ENCODE measurements at places on chromosomes 11 and 22.
A peak's percentile ranks its signal among the peaks of the same experiment; 100 is the strongest.

DNA sequence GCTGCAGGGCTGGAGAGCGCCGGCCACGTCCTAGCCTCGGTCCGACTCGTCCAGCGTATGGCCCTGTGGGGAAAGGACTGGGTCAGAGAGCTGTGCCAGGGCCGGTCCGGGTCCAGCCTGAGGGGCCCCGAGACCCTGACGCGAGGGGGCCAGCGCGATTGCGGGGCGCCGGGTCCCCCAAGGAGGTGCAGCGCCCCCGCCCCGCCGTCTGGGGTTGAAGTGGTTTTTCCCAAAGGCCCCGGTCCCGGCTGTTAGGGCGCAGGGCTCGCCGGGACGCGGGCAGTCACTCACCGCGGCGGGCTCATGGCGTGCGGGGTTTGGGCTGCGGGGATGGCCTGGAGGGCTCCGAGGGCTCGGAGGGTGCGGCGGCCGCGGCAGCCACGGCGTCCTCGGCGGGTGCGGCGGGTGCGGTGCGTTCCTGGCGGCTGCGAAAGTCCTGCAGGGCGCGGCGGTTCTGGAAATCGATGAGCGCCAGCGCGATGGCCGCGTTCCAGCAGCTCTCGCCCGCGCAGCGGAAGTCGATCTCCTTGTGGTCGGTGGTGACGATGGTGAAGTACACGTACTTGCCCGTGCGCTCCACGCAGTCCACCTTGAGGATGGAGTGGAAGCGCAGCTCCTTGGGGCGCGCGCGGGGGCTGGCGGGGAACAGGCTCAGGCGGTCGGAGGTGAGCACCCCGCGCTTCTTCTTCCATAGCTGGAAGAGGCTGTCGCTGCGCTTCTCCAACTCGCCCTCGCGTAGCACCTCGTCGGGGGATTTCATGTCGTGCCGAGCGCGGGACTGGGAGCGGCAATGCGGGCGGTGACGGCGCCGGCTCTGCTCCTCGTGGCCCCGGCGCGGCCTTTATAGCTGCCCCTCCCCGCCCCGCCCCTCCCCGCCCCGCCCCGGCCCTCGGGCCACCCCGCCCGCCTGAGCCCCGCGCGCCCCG is at the start of gene PHLDA2:
PHLDA2 (minus strand) TSS at position 816 of the 926 bp plus-strand sequence; CDS start at position 760, 56 bp downstream.
- peak; percentile 87 for DNase-seq

DNA sequence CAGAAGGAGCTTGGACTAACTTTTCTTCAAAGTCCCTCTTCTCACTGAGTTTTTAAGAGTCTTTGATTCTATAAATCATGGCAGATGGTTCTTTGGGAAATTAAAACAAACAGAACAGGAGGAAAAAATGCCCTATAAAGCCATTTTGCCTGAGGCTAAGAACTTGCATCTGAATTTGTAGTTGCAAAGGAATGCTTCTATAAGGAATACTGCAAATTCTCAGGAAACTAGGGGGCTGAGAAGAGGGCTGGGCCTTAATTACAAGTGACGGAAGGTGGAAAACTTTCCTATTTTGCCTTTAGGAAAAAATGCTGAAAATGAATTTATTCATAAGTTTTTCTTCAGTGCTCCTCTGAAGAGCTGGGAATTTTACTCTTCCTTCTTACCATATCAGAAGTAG is 90.0 kb upstream of the NARS2 start:
- peak; percentile 13 for DNase-seq

DNA sequence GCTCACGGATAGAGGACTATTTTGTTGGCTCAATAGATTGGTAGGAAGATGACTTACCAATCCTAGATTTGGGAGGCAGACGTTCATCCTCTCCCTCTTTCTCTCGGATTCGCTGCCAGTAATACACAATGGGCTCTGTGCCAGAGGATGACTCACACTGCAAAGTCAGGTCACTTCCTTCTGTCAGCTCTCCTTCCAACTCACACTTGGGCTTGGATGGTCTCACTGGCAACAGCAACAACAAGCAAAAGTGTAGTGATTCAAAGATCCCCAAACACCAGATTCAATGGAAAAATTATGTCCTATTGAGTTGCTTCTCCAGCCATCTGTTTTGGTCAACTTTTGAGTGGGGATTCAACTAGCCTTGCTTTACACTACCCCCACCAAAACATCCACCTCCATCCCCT is 21.7 kb upstream of the HSPA8 start:
- peak; percentile 96 for DNase-seq

- DNase-seq, result peak; percentile 77
Observed at GRCh38 chr11:61954851-61955421, 4.8 kb downstream of the BEST1 start.

DNA sequence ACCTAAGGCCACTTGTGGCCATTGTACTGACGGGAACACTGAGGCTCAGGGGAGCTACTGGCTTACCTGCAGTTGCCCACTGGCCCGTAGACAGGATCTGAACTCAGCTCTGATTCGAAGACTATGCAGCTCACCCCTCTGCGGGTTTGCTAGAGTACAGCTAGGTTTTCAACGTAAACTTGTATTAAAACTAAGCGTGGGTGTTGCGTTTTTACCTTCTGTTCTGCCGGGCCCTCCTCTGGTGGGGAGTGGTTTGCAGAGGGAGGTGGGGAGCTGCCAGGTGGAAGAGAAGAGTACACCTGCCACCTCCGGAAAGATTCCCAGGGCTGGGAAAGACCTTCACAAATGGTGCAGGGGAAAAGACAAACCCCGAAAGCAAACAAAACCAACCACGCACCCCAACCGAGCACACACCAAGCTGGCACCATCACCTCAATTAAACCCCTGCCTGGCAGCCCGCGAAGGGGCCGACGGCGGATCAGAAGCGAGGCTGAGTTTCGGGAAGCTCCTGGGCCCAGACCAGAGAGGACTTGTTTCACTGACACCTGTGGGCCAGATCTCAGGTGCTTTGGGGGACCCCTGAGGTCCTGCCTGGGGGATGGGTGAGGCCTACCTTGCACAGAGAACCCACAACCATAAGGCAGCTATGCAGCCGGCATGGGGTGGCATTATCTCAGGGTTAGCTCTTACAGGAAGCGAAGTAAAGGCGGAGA is 37.7 kb downstream of the SHISAL1 start:
- DNase-seq, result no peak

GRCh38 chr11:73221451-73221850 is 3.4 kb downstream of the P2RY2 start:
- no peak for DNase-seq

GRCh38 chr11:107232451-107232850 is 214.2 kb upstream of the GUCY1A2 start:
- no peak for DNase-seq

DNA sequence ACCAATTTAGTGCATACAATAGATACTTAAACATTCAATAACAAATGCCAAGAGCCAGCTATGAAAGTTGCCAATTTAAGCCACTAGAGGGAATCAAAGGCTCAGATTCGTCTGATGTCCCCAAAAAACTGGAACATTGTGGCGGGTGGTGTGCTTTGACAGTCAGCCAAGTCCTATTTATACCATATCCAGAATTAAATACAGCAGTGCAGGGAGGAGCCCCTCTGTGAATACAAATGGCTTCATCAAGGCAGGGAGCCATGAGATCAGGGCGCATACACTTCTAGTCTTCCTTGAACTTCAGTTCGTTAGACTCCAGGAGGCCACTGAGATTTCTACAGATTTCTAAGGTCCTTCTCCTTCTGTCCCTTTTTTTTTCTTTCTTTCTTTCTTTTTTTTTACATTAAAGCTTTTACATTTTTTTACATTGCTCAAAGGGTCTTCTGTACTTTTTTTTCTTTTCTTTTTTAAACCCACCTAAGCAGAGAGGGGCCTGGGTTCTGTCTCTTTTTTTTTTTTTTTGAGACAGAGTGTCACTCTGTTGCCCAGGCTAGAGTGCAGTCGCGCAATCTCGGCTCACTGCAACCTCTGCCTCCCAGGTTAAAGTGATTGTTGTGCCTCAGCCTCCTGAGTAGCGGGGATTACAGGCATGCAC is 41.5 kb upstream of the HSPA8 start:
- DNase-seq, result peak; percentile 72

GRCh38 chr11:131471976-131472375 is 101.6 kb downstream of the NTM start:
- DNase-seq, result no peak

GRCh38 chr11:96221244-96222070 is 121.5 kb downstream of the MAML2 start:
- no peak for DNase-seq

DNA sequence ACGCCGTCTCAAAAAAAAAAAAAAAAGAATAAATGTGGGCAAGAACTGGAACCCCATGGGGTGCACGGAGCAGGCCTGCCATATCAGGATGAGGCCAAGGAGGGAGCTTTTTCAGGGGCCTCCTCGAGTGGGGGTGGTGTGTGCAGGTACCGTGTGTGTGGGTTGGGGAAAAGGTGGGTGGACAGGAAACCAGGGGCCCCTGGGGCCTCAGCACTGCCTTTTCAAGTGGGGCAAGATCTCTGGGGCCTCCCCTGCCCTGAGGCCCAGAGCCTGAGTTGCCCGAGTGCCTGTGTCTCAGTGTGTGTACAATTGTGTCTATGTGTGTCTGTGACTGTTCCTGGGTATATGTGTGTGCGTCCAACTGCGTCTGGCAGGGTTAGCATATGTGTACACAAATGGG is 23.8 kb downstream of the TEF start:
- DNase-seq, result no peak

DNA sequence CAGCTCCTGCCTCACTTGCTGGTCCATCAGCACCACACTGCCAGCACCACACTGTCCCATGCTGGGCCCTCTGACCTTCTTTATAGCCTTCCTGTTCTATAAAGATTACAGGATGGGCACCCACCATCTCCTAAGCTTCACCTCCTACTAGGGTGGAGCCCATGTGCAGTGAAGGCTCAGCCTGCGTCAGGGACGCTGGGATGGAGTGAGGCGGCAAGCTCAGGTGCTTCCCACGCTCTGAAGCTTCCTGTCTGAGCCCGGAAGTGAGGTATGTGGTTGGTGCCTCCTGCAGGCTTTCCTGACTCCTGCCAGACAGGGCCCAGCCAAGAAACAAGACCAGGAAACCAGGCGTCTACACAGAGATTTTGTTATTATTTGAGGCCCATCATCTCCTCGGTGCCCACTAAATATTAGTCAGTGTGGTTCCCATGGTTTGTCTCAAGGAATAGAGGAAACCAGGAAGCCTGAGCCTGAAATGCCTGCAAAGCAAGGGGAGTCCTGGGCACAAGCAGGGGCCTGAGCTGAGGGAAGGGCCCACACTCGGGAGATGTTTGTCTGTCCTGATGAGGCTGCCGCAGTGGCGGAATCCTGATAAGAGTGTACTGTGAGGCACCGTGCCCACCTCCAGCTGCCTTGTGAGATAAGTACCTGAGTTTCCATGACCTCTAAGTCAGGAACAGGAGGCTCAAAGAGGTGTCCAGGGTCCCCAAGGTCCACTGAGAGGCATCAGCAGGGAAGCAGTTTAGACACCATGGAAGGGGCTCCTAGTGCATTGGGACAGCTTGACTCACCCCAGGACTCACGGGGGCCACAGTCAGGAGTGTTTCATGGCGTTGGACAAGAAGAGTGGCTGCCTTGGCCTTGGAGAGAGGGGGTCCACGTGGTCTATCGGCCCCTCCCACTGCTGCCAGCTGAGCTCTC is 22.0 kb downstream of the RSPH14 start:
- DNase-seq, result no peak

DNA sequence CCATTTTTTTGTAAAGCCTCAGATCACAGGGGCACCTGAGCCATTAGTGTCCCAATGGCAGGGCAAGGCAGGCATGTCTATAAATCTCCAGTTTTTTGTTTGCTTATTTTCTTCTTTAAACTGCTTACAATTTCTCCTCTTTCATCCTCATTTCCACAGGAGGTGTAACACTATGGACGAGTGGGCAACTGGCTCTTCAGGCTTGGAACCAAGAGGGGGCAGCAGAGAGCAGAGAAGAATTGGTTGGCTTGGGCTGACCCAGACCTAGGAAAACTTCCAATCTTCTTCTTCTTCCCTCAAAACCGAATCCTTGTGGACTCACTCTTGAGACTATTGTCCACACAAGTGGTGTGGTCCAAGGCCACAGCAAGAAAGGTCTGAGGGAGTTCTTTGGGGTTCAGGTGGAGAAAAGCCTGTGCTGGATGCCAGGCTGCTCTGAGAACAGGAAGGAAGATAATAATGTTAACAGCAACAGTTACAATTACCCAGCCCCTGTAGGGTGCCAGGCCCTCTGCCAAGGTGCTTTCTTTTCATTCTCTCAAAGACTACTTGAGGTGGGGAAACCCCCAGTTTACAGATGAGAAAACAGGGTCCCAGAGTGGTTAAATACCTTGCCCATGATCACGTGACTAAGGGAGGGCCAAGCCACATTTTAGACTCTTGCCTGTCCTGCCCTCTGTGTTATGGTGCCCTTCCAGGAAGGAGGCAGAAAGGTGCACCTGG is 70.7 kb upstream of the E2F8 start:
- DNase-seq, result peak; percentile 66

DNA sequence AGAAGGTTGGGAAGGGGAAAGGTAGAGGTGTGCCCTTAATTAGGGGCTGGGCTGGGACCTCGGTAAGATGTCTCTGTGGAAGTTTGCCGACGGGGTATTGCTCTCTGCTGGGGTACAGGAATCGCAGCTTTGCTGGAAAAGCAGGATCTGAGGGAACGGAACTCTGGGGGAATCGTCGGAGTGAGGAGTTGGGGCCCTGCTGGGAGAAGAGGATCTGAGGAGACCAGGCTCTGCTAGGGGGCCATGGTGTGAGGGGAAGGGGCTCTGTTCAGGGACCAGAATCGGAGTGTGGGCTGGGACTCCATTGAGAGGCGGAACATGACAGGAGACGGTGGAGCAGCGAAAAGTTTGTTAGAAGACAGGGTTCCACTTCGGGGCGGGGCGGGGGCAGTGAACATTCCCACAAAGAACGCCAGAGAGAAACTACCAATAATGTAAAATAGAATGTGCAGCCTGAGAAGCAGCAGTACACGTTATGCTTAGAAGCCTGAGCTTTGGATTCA is 456 bp downstream of the AAMDC start:
- peak; percentile 57 for DNase-seq

DNA sequence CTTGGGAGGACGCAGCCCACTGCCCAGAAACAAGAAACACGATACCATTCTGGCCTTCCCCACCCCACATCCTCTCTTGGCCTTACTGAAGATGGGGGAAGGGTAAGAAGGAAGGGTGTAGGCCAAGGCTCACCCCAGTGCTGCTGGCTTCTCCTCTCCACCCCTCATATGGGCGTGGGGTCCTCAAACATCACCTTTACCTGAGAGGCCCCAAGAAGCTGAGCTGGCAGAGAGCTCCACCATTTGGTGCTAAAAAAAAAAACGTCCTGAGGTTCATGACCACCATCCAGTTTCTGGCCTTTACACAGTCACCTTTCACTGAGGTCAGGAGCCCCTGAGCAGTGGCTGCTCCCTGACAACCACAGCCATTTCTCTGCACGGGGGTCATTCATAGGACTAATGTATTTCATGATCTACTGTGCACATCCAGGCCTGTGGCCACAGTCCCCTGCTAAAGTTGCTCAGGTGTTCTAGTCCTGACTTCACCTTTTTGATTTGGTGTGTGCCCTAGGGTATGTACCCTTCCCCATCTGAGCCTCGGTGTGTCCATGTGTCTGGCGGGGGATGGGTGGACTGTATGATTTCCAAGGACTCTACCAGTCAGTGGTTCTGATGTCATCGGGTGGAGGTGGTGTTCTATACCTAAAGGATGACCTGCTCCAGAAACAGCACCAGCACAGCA is 15.1 kb downstream of the RHOG start:
- no peak for DNase-seq

GRCh38 chr11:13963949-13964770 is 1.6 kb downstream of the SPON1 start:
- DNase-seq, result no peak

Measured in ELR (cell line).